ENCODE measurements at places on chromosomes 1 and 21.

DNA sequence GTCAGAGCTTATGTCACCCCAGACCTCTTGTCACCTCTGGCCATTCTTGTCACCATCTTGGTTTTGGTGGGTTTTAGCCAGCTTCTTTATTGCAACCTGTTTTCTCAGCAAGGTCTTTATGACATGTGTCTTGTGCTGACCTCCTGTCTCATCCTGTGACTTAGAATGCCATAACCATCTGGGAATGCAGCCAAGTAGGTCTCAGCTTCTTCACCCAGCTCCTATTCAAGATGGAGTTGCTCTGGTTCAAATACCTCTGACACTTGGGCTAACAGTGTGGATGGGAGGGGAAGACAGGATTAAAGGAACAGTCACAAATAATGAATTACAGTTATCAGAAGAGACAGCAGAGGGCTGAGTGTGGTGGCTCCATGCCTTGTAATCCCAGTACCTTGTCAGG lies 30.5 kb upstream of the PIK3CD start:
- no peak for DNase-seq

- DNase-seq = no peak
Observed at GRCh38 chr1:176285996-176286395, 78.9 kb upstream of the COP1 start.

DNA sequence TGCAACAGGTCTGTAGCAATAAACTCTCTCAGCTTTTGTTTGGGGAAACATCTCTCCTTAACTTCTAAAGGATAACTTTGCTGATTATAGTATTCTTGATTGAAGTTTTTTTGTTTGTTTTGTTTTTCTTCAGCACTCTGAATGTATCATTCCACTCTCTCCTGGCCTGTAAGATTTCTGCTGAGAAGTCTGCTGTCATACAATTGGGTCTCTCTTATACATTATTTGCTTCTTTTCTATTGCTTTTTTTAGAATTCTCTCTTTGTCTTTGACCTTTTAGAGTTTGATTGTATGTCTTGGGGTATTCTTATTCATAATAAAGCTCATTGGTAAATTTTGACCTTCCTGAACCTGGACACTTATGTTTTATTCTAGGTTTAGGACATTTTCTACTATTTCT lies 386.3 kb downstream of the MRPL39 start:
- DNase-seq = no peak

DNA sequence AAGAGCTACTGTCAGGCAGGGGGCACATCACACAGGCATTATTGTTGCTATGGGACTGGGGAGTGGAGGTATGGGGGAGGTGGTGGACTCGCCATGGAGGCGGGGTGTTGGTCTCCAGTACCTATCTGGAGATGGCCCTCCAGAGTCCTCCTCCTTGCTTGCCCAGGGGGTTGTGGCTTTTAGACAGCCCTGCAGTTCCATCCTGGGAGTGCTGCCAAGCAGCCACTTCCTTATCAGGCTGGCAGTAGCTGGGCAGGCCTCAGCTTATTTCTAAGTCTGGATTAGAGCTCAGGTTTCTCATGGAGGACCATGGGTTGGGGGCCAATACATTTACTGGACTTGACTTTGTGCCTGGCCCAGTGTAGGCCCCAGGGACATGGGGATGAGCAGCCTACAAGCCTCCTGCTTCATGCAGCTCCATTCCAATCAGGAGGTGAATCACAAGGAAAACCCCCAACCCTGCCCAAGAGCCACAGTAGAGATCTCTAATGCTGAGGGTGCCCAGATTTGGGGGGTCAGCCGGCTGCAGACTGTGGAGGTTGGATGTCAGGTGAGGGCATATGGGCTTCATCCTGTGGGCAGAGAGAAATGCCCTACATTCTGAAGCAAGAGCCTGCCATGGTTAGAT lies 210.7 kb upstream of the EDN2 start:
- DNase-seq = no peak

DNA sequence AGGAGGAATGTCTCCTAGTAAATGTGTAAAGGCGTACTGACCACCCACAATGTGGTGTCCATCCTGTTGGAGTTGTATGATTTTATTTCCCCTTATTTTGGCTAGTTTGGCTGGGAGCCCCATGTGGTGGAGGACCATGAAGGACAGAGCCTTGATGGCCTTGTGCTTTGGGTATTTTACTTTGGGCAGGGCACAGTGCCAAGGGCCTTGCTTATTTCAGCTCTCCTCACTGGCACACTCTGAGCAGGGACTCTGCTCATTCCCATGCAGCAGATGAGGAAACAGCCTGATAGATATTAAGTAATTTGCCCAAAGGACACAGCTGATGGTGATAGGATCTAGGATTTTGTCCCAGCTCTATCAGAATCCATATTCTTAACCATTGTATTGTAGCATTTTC lies 50.2 kb downstream of the SMYD2 start:
- DNase-seq = no peak

DNA sequence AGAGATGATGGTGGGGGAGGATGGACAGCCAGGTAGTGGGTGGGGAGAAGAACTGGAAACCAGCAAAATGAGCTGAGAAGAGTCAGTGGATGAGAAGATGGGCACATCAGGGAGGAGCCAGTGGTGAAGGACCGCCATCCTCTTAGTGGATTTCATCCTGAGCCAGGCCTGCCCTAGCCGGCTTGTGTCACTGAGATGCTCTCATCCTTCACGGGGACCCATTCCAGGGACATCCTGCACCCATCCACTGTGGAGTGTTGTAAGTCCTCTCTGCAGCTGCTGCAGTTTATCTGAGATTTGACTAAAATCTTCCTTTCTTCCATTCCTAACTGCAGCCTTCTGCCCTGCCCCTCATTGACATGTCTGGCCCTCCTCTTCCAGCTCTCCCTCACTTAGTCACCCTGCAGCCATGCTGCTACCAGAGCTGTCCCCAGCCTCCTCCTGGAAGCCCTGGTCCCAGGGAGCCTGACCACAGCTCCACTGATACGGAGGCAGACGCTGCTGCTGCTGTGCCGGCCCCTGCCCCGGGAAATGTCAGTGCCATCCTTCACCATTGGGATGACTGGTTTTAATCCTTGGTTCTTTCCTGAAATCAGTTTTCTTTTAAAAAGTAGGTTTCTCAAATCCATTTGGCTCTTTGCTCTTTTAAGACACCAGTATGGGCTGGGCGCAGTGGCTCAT lies 33.2 kb downstream of the STUM start:
- DNase-seq = no peak

DNA sequence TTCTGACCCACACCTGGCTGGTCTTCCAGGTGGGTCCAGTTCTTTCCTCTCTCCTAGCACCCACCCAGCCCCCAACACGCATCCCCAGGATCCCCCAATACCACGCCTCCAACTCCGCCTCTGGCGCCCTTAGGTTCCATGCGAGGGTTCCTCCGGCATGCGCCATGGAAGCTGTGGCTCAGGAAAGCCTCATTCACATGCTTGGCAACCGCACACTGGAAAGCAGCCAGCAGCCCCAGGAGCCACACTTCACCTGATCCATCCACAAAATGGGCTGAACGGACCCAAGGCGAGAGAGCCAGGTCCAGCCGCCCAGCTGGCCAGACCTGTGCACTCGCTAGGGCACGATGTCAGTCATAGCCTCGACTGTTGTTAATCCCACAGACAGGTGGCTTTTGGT lies 161.2 kb downstream of the PSMG1 start:
- no peak for DNase-seq

DNA sequence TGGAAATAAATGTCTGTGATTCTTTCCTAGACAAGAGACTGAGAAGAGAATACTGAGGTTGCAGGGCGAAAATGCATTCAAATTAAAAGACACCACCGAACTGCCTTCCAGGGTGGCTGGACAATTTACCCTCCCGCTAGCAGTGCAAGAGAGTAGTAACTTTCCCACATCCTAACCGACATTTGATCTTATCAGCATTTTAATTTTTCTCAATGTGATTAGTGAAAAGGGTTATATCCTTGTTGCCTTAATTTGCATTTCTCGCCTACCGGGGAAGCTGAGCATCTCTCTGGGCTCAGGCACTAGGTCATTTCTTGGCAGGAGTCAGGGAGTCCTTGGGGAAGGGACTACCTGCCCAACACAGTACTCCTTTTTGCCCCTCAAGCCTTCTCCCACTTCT lies 2.8 kb downstream of the TNFRSF8 start:
- DNase-seq = no peak

GRCh38 chr1:187985145-187985896 lies 1156.6 kb downstream of the PLA2G4A start:
- DNase-seq = no peak

DNA sequence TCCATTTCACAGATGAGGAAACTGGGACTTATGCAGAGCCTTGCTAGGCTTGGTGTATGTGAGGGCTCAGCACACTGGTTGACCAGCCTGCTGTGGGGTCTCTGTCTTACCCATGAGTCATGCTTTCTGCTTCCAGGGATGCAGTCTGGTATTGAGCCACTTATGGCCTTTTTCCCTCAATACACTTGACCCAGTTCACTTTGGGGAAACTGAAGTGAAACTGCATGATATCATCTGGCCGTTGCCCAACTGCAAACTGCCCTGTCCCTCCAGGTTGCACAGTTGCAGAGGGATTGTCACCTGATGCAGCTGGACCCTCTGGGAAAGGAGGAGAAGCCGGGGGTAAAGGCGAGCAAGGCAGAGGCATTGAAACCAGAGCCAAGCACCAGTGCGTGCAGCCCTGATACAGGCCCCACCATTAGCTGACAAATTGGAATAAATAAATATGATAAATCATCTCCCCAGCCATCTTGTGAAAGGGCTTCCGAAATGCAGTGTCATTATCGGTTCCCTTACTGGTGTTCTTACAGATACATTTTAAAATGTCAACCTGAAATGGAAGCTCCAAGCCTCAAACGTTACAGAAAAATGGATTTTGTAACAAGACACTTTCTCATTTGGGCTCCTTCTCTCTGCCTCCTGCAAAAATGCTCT lies 39.3 kb upstream of the DUSP10 start:
- DNase-seq = no peak

- DNase-seq = no peak
Observed at GRCh38 chr1:23588749-23589548, 29.6 kb upstream of the ID3 start.

- DNase-seq = no peak
Observed at GRCh38 chr1:198253668-198254067, 96.9 kb downstream of the NEK7 start.

DNA sequence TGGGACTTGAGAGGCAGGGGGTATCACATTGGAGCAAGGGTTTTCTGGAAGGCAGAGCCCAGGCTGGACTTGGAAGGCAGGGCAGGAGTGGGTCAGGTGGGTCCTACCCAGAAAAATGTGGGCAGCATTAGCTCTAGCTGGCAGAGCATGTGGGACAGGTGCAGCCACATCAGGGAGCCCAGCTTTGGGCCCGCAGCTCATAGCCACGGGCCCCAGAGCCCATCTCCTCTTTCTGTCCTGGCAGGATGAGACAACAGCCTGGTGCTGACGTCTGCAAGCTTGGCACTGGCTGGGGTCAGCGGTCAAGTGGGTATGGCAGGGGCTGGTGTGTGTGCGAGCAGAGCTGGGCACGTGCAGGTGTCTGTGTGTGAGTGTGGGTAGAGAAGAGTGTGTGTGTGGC lies 154.7 kb downstream of the GRIK3 start:
- DNase-seq = no peak

DNA sequence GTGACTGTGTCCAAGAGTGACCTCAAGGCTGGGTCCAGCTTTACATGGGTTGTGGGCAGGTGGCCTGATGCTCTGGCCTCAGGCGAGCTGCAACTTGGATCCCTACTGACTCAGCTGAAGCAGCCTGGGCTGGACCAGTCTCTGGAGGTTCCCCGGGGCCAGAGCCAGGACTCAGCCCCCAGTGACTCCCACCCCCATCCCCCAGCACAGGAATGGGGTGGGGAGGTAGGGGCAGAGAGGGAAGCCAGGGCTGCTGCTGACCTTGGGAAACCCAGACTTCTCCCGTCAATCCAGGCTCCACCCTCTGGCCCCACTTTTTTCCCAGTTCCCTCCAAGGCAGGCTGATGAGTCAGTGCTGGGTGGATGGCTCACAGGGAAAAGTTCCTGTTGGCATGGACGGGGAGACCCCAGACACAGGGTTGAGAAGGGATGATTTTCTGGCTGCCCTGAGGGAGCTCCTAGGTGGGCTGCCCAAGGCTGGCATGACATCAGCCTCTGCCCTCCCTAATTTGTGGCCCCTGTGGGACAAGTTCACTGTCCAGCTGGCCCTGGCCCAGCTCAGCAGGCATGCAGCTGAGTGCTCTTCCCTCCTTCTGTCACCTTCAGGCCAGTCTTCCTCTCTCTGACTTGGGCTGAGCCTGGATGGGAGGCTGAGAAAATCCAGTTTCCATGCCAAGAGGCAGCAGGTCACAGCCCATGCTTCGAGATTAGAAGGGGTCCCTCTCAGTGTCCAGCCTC lies 2.2 kb downstream of the ZC3H12A start:
- no peak for DNase-seq

DNA sequence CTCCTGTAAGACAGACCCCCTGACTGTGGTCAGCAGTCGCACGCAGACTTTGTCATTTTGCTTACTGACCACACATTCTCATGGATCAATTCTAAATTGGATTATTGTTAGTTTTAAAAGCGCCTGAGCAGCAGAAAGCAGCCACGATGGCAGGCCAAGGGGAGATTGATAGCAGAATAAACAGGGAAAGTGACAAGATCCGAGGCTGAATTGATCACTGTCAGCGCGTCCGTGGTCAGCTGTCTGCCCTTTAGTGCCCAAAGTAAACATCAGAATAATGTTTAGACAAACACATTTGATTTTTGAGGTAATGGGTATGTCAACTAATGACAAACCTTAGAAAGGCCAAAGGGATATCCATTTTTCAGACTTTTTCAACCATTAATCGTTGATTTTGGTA lies 426.8 kb downstream of the SETD4 start:
- no peak for DNase-seq

DNA sequence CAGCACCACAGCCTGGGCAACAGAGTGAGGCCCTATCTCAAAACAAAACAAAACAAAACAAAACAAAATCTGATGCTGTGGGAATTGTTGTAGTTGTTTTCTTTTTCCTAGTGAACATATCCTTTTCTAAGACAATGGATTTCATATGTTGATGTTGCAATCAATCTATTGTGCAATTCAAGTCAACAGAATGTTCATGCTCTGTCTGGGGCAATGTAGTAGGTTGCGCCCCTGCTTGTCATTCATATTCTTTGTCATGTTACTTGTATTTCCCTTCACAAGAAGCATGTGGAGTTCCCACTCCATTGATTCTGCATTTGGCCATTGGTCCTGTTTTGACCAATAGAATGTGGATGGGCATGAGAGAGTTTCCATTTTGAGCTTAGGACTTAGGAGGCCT lies 223.9 kb downstream of the DUSP10 start:
- DNase-seq = no peak

- no peak for DNase-seq
Observed at GRCh38 chr1:196409586-196409985, 198.7 kb downstream of the KCNT2 start.

- DNase-seq = no peak
Observed at GRCh38 chr1:12417389-12417788, 187.6 kb downstream of the VPS13D start.

GRCh38 chr1:224544346-224545110 lies 71.6 kb upstream of the CNIH3 start:
- no peak for DNase-seq
